CD4-positive, alpha-beta T cell treated with Interferon alpha-2 for 1 hour (primary cell): ENCODE measurements at places on chromosomes 6 and 20.
A peak's percentile ranks its signal among the peaks of the same experiment; 100 is the strongest.

DNA sequence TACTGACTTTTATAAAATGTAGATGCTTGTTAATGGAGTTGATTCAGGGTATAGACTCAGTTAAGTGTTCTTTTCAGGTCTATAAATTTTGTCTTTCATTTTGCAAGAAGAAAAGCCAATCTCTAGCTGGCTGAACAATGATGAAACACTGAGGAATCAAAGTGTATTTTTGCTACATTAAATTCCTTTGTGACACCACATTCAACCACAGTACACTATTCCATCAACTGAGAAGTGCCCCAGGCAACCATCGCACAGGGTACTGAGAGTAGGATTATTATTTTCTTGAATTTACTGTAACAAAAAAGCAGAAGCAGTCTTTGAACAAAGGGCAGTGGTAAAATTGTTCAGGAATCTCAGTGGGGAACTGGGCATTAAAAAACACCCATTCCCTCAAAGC is 83.6 kb downstream of the PREP start:
- no peak for DNase-seq

- DNase-seq, result peak; percentile 75
Measured at GRCh38 chr20:53939572-53940359, 130.6 kb downstream of the BCAS1 start.

DNA sequence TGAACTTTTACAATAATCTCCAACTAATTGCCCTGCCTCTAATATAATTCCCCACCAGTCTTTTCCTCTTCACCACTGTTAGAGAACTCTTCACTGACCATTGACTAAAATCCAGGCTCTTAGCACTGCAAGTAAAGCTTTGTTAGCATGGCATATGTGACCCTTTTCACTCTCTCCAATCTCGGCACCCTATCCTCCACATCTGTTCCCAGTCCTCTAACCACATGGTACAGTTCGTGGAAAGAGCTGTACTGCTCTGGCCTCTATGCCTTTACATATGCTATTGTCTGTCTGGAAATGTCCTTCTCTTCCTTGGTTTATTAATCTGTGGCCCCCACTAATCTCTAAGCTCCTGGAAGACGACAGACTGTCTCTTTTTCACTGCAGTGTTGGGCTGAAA is 63.0 kb upstream of the EIF2S2 start:
- no peak for DNase-seq

GRCh38 chr20:35000311-35000921 is 44.7 kb downstream of the MYH7B start:
- DNase-seq, result no peak

DNA sequence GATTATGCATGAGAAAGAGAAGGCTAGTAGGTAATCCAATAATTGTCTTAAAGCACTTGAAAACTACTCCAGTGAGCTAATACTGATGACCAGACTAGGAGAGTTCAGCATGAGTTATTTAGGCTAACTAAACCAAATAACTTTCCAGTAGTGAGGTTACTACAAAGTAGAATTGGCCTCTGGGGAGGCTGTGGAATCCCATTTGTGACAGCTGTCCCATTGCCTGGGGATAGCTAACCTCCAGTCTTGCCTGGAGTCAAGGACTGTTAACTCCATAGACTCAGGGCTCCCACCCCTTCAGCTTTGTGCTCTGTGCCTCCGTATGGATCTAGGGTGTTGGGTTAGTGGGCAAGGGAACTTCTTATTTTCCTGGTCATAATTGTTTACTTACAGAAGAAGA is 51.0 kb downstream of the KCNQ5 start:
- DNase-seq, result no peak

GRCh38 chr6:145531822-145532221 is 203.5 kb downstream of the EPM2A start:
- DNase-seq, result no peak

GRCh38 chr6:87029711-87030314 is 65.1 kb downstream of the CGA start:
- no peak for DNase-seq

DNA sequence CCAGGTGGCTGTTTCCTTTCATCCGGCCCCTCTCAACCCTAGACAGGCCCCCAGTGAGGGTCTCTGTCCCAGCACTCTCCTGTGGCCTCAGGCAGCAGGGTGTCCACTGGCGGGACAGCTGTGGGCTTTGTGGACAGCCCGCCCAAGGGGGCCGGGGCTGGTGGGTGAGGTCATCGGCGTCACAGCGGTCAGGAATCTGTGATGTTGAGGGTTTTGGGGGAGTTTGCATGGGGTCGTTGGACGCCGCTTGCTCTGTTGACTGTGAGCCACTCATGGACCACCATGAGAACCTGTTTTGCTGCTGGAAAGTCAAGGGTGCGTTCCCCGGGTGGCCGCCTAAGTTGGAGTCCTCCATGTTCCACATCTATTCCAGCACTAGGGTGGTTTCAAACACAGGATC is 146.4 kb downstream of the DTNBP1 start:
- no peak for DNase-seq

DNA sequence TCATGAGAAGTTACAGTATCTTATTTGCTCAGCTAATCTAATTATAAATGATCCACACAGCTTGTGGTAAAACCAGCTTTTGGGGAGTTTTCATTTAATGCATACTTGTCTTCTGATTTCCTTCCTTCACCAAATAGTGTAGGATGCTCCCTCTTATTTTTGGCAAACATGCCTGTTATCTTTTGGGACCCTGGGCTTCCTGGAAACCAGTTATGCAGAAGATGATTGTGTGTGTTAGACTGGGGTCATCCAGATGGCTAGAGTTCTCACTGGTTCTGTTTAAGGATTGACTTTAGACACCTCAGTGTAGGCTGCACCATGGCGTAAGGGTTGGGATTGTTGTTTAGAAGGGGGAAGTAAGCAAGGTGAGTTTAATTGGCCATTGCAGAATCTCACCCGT is 61.3 kb downstream of the PTPN1 start:
- no peak for DNase-seq

- DNase-seq, result no peak
Measured at GRCh38 chr20:12068121-12068520, 150.4 kb downstream of the BTBD3 start.

GRCh38 chr6:14212020-14212419 is 94.4 kb downstream of the CD83 start:
- DNase-seq, result no peak

DNA sequence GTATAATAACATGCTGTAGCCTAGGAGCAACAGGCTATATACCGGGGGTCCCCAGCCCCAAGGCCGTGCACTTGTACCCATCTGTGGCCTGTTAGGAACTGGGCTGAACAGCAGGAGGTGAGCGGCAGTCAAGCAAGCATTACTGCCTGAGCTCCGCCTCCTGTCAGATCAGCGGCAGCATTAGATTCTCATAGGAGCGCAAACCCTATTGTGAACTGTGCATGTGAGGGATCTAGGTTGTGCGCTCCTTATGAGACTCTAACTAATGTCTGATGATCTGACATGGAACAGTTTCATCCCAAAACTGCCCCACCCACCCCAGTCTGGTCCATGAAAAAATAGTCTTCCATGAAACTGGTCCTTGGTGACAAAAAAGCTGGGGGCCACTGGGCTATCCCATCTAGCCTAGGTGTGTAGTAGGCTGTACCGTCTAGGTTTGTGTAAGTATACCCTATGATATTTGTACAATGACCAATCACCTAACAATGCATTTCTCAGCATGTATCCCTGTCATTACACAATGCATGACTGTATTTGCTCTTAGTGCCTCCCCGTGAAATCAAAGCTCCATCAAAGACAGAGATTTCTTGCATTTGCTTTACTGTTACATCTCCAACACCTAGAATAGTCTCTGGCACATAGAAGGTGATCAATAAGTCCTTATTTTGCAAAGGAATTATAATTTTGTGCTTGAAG is 30.8 kb downstream of the NHSL1 start:
- DNase-seq, result no peak

- DNase-seq, result no peak
Measured at GRCh38 chr20:49476016-49476355, 6.5 kb downstream of the KCNB1 start.

- DNase-seq, result no peak
Measured at GRCh38 chr6:158697811-158698210, 48.0 kb downstream of the SYTL3 start.

- DNase-seq, result no peak
Measured at GRCh38 chr6:161434921-161435747, 161.3 kb upstream of the AGPAT4 start.

DNA sequence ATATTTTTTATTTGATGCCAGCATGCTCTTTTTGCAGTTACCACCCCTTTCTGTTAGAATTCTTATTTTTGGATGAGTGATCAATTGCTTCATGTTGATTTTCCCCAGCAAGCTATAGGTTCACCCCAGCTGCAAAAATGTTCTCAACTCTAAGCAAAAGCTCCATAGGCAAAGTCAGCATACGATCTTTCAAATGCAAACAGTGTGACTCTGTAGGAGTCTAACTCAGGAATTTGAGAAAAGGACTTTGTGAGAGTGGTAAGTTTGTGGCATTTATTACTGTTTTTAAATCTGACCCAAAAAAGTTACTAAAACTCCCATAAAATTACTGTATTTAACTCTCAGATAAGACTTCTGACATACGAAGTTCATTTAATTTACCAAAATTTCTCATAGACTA is 134.9 kb upstream of the HSF2 start:
- DNase-seq, result no peak

GRCh38 chr6:50520326-50521266 is 192.7 kb upstream of the TFAP2D start:
- no peak for DNase-seq
